ENCODE measurements at places on chromosomes 1 and 21.

DNA sequence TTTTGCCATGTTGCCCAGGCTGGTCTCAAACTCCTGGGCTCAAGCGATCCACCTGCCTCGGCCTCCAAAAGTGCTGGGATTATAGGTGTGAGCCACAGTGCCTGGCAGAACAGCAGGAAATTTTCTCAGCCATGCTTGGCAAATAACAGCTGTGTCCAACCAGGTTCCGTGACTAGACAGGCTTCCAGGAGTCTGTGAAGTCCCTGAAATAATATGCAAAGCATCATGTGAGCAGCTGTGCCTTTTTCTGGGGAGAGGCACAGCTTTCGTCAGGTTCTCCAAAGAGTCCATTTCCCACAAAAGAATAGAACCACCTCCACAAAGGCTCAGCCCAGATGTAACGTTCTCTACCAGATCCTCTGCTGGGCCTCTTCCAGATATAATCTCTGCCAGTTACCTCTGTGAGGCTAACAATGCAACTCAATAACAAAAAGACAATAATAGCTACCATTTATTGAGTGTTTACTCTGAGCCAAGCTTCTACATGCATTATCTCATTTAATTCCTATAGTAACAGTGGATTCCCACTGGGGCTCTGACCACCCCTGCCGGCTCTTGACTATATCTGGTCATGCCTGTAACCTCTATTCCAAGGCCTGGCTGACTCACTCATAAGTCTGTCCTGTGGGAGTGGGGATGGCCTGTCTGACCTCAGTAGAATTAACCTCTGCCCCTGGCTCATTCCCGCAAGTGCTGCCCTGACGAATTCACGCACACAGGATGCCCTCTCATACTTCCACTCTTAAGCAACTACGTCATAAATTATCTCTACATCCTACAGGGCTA is 4.0 kb upstream of the NKAIN1 start:
- no peak for DNase-seq

DNA sequence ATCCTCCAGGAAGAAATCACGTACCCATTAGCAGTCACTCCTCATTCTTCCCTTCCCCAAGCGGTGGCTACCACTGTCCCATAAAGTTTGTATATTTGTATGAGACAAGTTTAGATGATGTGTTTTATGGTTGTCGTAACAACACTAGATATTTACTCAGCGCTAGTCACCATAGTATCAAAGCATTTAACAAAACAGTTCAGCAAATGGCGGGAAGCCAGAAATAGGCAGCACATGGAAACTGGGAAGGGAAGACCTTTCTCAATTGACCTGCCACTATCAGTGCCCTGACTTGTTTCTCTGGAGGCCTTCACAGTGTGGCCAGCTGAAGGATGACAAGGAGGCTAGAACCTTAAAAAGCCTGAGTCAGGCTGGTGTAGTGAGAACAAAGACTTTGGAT is 31.1 kb downstream of the CNST start:
- no peak for DNase-seq

DNA sequence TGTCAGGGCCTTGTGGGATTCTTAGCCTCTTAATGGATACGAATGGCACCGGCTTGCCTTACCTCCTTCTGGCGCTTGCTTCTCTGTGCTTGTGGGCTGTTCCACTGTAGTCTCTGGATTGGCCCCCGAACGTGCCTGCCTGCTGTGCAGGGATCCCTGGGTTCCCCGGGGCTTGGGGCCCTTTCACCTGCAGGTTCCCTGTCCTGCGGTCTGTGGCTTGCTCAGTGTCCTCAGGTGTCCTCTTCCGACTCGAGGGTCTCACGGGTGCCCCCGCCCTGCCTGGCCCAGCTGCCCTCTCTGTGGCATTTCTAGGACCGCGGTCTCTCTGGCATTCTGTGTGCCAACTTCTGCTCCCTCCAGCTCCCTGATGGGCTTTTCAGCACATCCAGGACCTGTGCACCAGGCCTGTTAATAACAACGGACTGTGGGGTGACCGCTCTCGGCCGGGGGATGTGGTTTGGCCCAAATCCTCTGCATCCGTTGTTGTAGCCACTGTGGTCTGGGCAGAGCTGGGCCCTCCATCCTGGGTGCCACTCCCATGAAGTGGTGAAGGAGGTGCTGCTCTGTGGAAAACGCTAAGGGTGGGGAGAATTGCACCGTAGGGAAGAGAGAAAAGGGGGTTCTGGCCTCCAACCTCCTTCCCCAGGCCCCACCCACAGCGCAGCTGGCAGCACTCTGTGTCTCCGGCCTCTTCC is 12.4 kb downstream of the COL18A1 start:
- no peak for DNase-seq

DNA sequence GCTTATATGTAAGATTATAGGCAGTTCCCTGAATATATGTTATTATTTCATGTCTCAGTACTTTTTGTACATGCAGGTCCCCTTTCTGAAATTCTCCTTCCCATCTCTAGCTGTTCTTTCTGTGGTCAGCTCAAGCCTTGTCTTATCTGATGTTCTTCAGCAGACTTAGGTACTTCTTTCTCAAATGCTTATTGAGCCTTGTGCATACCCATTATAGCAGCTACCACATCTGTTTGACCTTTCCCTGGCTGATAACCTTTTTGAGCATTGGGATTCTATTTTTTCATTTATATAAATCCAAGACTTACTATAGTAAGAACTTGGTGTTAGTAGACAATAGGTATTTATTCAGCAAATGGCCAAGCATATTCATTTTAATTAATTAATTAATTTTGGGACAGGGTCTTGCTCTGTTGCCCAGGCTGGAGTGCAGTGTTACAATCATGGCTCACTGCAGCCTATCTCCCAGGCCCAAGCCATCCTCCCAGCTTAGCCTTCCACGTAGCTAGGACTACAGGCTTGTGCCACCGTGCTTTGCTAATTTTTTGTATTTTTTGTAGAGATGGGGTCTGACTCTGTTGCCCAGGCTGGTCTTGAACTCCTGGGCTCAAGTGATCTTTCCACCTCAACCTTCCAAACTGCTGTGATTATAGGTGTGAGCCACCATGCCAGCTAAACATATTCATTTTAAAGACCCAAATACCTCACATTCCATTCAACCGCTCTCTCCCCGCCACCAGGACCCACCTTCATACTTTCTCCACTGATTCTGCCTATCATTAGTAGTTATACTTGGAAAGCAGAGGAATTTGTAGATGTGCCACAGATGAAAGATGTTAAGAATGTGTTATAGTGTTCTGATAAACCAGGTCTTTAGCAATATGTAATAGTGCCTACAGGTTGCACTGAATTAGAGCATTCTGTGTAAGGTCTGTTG is 16.7 kb downstream of the TIPRL start:
- no peak for DNase-seq

DNA sequence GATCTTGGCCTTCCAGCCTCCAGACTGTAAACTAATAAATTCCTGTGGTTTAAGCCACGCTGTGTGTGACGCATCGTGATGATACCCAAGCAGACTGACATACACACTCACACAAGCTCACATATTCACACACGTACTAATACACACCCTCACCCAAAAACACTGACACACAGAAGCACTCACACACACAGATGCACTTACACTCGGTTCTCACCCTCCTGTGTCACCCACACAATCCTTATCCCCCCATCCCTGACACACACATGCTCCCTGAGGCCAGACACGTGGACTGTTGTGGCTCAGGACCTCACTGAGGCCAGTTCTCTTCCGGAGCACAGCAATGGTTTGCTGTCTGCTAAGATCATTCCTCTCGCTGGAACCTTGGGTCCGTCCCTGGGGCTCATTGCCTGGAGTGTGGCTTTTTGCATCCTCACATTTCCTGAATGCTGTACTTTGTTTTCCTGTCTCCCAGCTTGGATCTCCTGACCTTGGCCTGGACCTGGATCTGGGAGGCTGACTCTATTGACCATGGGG is 76.9 kb upstream of the LYST start:
- DNase-seq, result no peak

GRCh38 chr1:203367057-203367456 is 16.1 kb upstream of the FMOD start:
- no peak for DNase-seq

DNA sequence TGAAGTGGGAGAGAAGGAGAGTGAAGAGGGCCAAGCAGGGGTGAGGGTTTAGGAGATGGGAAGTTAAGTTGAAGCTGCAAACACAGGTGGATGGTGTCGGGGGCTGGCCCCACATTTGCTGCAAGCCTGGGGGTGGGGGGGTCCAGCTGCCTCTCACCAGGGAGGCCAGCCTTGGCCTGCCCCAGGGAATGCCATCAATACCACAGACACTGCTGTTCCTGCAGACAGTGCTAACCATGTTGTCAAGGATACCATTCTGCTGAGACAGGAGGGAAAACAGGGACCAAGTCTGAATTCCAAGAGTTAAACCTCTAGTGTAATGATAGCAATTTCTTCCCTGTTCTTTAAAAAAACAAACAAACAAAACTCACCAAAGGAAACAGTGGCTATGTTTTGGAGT is 8.0 kb downstream of the MECR start:
- DNase-seq, result no peak

GRCh38 chr1:32170991-32171390 is 8.5 kb upstream of the TXLNA start:
- DNase-seq, result no peak

DNA sequence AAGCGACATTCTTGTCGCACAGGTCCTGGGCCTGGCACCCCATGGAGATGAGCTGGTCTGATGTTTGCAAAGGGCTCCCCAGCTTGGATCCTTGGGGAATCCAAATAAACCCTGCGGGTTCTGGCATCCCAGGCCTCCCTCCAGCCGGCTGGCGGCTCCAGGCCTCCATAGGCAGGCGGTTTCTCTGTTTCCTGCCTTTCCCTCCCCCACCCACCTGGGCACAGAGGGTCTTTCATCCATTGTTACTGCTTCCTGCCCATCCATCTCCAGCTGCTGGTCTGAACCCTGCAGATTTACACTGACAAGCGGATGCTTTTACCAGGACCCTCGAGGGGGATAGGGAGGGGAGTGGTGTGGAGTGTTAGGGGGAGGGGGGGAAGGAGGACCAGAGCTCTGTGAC is 39.1 kb upstream of the ID3 start:
- DNase-seq, result no peak

GRCh38 chr1:168007691-168008090 is 70.8 kb upstream of the MPC2 start:
- DNase-seq, result no peak

- no peak for DNase-seq
These were observed 111.4 kb downstream of the HLX start for GRCh38 chr1:220990427-220991339.

DNA sequence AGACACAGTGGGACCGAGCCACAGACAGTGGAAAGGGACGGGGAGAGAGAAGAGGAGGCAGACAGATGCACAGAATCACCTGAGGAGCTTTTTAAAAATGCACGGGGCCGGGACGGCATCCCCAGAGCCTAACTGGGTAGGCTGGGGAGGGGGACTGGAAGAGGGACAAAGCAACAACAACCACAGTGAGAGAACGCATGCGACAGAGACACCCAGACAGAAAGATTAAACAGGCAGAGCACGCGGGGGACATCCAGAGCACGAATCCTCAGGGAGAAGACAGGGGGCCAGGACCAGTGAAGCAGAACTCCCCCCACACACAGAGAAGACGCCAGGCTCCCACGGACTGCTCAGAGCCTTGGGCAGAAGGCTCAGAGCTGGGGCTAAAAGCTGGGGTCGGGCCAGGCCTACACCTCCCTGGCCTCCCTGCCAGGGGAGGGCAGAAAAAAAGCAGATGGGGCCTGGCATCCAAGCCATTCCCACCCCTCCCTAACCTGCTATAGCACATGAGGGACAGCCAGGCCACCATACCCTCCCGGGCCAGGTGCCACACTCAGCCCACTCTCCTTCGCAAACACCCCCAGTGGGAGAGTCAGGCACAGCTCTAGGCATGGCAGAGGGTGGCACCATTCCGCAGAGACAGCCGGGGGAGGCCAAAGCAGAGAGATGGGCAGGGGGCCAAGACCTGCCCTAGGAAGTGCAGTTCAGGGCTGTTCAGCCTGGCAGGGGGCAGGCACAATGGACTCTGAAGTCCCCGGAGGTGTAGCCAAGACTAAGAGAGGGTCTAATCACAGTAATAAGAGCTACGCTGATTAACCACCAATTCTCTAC is 29.8 kb upstream of the COL16A1 start:
- no peak for DNase-seq

- no peak for DNase-seq
These were observed 21.8 kb downstream of the DHRS3 start for GRCh38 chr1:12596007-12596821.

DNA sequence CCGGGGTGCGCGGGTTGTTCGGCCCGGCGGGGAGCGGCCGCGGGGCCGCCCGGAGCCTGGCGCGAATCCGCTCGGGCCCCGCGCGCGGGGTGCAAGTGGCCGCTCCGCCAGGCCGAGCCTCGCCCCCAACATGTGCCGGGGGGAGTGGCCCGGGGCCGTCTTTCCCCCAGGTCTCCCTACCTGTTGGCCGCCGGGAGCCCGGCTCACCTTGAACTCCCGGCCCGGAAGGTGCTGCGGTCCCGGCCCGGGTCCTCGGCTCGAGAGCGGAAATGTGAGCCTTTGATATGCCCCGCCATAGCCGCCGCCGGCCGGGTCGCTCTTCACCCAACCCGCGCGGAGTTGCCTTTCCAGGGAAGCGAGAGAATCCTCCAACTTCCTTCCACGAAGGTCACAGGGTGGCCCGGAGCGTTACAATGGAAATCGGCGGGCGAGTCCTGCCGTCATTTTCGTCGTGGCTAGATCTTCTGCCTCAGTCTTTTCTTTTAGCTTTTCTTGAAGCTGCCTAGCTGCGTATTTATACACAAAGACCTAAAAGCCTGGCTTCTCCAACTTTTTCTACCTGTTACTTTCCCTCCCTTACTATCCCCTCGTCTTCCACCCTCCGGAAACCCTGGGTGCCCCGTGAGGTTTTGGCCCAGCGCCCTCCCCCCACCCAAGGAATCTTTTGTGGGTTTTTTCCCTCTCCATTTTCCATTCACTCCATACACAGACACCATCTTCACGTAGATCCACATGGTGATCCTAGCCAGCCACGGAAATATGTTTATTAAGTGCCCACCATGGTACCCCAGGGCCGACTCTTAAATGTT is 867 bp downstream of the PTGFRN start:
- no peak for DNase-seq

GRCh38 chr1:158286487-158286886 is 3.2 kb upstream of the CD1C start:
- no peak for DNase-seq

GRCh38 chr21:26683996-26684395 is 110.9 kb upstream of the CYYR1 start:
- DNase-seq, result no peak

DNA sequence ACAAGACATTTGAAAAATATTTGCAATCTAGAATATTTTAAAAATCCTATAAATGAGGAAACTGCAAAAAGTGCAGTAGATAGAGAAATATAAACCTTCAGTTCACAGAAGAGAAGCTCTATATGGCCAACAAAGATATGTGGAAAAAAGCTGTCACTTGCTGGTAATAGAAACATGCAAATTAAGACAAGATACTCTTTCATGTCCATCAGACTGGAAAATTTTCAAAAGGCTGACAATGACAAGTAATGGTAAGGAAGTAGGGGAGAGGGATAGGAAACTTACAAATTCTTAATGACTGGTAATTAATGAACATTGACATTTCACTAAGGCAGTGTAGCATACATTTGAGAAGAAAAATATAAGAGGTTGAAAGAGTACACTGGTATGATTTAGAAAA is 147.9 kb downstream of the MRPL39 start:
- no peak for DNase-seq
